ENCODE measurements at places on chromosomes 5 and 9. TPM values are rescaled to one million over a fixed set of nuclear protein-coding genes. Genes with fewer than 3 reads are reported as not detected.

Gene STK32A
- 19.6 TPM for polyA plus RNA-seq

Gene SLC1A3
- polyA plus RNA-seq, result 738 TPM

Gene IFNK
- not detected for polyA plus RNA-seq

Gene SPINK1
- 0.35 TPM for polyA plus RNA-seq

Gene WDR31
- 4.5 TPM for polyA plus RNA-seq

Gene PCDHB5
- 6.6 TPM for polyA plus RNA-seq

Gene SHOC1
- 0.05 TPM for polyA plus RNA-seq

Gene ACOT12
- 0.86 TPM for polyA plus RNA-seq

Gene LCN1
- polyA plus RNA-seq, result not detected

Gene HARS2
- polyA plus RNA-seq, result 36.9 TPM

Gene ORM2
- polyA plus RNA-seq, result 0.29 TPM

Gene RASEF
- 0.74 TPM for polyA plus RNA-seq

Gene TOR1A
- 42.2 TPM for polyA plus RNA-seq

Gene NR4A3
- 8.4 TPM for polyA plus RNA-seq

Gene LCN12
- 7.4 TPM for polyA plus RNA-seq

Gene FRMPD1
- 5.4 TPM for polyA plus RNA-seq

Gene FAM151B
- 3.7 TPM for polyA plus RNA-seq

Gene MAMDC2
- 2.0 TPM for polyA plus RNA-seq

Gene C8G
- 1.6 TPM for polyA plus RNA-seq

Gene PTPA
- 116 TPM for polyA plus RNA-seq

Gene RNF20
- 53.7 TPM for polyA plus RNA-seq

Gene PSD2
- 40.8 TPM for polyA plus RNA-seq

Gene KCNIP1
- polyA plus RNA-seq, result 165 TPM

Gene HTR1A
- polyA plus RNA-seq, result 6.4 TPM

Gene SCGB3A2
- polyA plus RNA-seq, result 0.54 TPM

Gene GALNT12
- polyA plus RNA-seq, result 4.9 TPM

Gene DDX4
- 0.30 TPM for polyA plus RNA-seq

Gene ADGRV1
- 101 TPM for polyA plus RNA-seq

Gene FIBCD1
- 8.1 TPM for polyA plus RNA-seq

Gene ARHGEF39
- 4.5 TPM for polyA plus RNA-seq

Gene PDLIM4
- 35.1 TPM for polyA plus RNA-seq

Gene PLEKHG4B
- 18.2 TPM for polyA plus RNA-seq

Gene NKD2
- polyA plus RNA-seq, result 19.7 TPM

Gene PKD2L2
- polyA plus RNA-seq, result 0.21 TPM

Gene MEF2C
- polyA plus RNA-seq, result 27.4 TPM

Gene TTF1
- 13.0 TPM for polyA plus RNA-seq

Gene ASB6
- 29.8 TPM for polyA plus RNA-seq

Gene SUSD3
- polyA plus RNA-seq, result 3.1 TPM

Gene PCYOX1L
- polyA plus RNA-seq, result 26.6 TPM

Gene SLC6A19
- 0.22 TPM for polyA plus RNA-seq

Gene SAXO1
- 0.20 TPM for polyA plus RNA-seq

Gene PCDHAC2
- polyA plus RNA-seq, result 13.5 TPM

Gene COL23A1
- polyA plus RNA-seq, result 9.7 TPM

Gene F2R
- 25.6 TPM for polyA plus RNA-seq

Gene GPR150
- 0.57 TPM for polyA plus RNA-seq

Gene PCDHB9
- polyA plus RNA-seq, result 8.5 TPM

Gene KCNN2
- 17.4 TPM for polyA plus RNA-seq

Gene GPR21
- 2.7 TPM for polyA plus RNA-seq

Gene MYOZ3
- polyA plus RNA-seq, result 11.5 TPM

Gene PCDHGA3
- polyA plus RNA-seq, result 12.3 TPM

Gene CBY3
- 2.3 TPM for polyA plus RNA-seq

Gene GLDC
- polyA plus RNA-seq, result 41.1 TPM

Gene LMNB1
- 63.6 TPM for polyA plus RNA-seq

Gene PCDHGA1
- 3.8 TPM for polyA plus RNA-seq

Gene EQTN
- polyA plus RNA-seq, result 0.33 TPM

Gene PCDHB11
- 3.8 TPM for polyA plus RNA-seq
